ENCODE measurements at places on chromosomes 13 and 19.

GRCh38 chr13:112702986-112703379 is 13.1 kb downstream of the ATP11A start:
- DNase-seq: peak; percentile 38

GRCh38 chr13:95608640-95609323 is 35.7 kb downstream of the DZIP1 start:
- DNase-seq: no peak

GRCh38 chr19:5627395-5627904 is 4.6 kb downstream of the SAFB start:
- DNase-seq: peak; percentile 12

- DNase-seq: no peak
Observed at GRCh38 chr19:1675633-1676350, 23.4 kb upstream of the TCF3 start.

GRCh38 chr19:42245231-42245630 is 2.8 kb upstream of the GSK3A start:
- DNase-seq: no peak

GRCh38 chr13:25581351-25581750 is 209.6 kb downstream of the ATP8A2 start:
- DNase-seq: no peak

DNA sequence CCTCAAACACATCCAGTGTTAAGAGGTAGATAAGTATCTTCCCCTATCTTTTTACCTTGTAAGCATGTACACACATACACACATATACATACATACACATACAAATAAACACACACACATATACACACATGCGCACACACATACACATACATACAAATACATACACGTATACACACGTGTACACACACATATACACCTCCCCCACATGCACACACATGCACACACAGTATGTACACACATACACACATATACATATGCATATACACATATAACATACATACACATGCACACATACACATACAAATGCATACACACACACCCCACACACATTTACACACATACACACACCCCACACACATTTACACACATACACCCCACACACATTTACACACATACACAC is 24.1 kb downstream of the ADGRE1 start:
- DNase-seq: no peak

- no peak for DNase-seq
Observed at GRCh38 chr13:71712988-71713653, 153.9 kb downstream of the DACH1 start.

GRCh38 chr19:49890349-49891311 is 6.1 kb downstream of the IL4I1 start:
- DNase-seq: no peak

- no peak for DNase-seq
Observed at GRCh38 chr19:46670813-46671212, 9.8 kb upstream of the DACT3 start.

DNA sequence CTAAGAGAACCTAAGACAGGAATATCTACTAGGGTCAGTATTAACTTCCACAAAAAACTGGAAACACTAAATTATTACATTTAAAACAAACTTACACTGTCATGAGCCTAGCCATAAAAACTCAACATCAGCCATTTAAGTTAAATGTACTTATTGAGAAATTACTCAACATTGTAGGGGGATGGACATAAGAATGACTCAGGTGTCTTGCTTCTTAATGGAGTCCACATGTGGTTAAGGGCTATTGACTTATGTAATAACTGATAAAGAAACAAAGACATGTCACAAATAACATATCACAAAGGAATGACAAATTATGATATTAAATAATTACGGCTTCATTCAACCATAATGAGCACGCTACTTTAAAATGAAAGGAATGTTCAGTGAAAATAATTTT is 36.2 kb downstream of the CLDN10 start:
- DNase-seq: peak; percentile 8

GRCh38 chr13:42544246-42544926 is 29.6 kb upstream of the TNFSF11 start:
- DNase-seq: no peak

DNA sequence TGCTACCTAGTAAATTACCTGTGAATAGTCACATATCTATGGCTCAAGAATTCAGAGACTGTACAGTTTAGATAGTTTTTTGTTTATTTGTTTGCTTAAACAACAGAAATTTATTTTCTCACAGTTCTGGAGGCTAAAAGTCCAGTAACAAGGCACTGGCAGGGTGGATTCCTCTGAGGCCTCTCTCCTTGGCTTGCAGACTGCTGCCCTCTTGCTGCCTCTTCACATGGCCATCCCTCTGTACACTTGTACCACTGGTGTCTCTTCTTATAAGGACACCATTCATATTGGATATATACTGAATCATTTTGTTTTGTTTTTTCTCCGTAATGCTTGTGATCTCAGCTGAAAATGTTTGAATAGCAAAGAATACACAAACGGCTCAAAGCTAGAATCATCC is 56.4 kb upstream of the MIR17HG start:
- DNase-seq: no peak

DNA sequence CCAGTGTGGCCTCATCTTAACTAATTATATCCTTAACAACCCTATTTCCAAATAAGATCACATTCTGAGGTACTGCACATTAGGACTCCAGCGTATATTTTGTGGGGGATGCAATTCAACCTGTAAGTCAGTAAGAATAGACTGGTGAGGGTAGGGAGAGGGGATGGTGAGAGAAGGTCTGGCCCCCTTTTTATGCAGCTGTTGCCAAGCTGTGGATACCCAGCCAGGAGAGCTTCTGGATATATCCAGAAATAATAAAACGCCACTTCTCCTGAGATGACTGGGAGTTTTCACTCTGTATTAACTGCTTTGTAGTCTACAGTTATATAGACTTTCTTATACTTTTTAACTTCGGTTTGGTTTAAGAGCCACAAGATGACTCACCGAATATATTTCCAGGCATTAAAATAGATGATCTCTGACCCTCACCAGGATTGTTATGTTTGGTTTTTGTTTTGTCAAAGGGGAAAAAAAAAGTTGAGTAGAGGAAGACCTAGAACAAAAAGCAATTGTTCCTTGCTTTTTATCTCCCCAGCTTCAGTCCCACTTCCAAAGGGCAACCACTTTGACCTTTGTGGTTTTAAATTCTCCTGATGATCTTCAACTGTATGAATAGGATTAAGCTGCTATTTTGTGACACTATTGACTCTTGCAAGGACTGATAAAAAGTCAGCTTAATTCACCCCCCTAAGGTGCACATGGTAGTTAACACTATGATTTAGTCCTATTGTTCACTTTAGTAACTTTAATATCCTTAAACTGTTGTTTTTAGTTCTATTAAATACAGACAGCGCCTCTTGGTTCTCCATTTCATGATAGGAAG is 3.1 kb upstream of the NEK3 start:
- no peak for DNase-seq

- DNase-seq: no peak
Observed at GRCh38 chr19:33098055-33098534, 17.1 kb downstream of the GPATCH1 start.

GRCh38 chr19:28184997-28185396 is 1028.0 kb downstream of the UQCRFS1 start:
- DNase-seq: no peak

DNA sequence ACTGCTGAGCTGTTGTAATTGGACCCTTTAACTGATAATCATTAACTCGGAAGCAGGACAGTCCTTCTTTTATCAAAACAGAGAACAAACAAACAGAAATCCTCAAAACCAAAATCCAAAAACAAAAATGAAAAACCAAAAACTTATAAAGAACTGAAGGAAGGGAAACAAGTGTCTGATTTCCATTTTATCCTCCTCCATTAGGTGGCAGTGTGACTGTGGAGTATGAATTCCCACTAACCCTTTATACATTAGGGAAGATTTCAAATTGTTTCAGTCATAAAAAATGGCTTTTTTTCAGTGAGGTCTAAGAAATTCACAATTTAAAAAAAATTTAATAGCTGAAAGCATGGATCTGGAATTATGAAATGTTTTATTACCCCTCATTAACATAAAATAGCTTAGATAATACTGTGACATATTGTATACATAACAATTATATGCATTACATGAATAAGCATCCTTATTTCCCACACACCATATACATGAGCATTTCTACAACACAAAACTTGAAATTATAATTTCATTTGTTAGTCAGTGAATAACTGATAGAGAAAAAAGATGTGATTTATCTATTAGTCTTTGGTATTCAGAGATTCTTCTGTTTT is 1074.3 kb upstream of the PCDH9 start:
- DNase-seq: no peak

DNA sequence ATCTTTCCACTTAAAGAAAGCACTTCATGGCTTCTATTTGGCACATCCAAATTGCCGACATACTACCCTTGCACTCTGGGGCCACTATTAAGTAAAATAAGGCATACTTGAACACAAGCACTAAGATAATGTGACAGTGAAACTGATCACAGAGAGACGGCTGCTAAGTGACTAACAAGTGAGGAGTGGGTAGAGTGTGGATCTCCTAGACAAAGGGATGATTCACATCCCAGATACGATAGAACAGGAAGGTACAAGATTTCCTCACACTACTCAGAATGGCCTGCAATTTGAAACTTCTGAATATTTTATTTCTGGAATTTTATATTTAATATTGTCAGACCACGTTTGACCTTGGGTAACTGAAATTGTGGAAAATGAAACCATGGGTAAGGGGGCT is 1721.8 kb upstream of the SPRY2 start:
- DNase-seq: no peak

DNA sequence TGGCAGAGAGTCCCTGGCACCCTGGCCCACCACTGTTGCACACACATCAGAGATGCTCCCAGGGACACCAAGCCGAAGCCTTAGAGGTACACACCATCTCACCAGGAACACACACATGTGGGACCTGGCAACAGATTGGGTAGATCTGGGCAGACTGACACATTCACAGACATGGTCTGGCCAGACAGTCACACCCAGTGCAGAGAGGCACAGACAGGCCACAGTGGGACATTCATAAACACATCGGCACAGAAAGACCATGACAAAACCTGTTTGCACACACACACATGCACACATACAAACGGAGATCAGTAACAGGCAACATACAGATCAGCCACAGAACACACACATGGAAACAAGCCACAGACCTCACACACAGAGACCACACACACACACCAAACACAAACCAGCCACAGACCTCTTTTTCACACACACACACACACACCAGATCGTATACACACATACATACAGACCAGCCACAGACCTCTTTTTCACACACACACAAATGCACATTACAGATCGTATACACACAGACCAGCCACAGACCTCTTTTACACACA is 6.3 kb upstream of the JUNB start:
- no peak for DNase-seq

GRCh38 chr19:52494518-52494917 is 33.0 kb upstream of the ZNF808 start:
- DNase-seq: no peak

DNA sequence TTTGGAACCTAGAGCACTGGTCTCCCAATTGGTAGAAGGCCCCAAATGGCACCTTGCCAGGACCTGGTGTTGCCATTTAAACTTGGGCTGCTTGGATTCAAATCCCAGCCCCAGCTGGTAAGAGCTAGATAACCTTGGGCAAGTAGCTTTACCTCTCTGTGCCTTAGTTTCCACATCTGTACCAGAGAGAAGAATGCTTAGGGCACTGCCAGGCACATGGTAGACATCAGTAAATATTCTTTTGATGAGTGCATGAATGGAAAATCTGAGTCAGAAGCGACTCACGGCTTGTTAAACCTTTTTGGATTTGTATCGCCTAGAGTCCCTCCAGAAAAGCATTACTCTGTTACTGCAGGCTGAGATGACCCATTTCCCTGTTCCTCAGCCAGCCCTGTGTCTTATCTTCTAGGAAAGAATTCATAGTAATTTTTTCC is 90.9 kb downstream of the SIPA1L3 start:
- peak; percentile 72 for DNase-seq

DNA sequence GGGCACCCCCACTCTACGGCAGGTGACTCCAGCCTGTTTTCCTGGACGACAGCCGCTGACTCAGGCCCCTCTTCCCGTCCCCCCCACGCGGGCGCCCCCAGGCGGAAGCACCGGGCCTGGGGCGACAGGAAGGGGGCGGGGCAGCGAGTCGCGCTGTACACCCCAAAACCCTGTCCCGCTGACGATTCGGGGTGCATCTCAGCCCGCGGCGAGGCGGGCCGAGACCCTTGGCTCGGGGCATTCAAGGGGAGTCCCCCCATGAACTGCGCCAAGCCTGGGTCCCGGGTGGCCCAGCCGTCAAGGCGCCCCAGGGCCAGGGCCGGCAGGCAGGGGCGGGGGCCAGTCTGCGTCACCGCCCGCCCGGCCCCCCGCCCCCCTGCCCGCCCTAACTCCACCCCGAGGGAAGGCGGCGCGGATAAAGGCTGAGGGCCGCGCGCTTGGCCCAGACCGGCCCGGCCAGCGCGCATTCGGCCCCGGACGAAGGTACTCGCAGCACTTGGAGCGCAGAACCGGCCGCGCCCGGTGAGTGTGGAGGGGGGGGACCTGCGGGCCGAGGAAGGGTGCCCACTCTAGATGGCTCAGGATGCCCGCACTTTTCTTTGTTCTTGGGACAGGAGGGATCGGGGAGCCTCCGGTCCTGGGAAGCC is at the start of gene MIDN:
Gene MIDN, plus strand, starts transcription at position 445 of the 647 bp plus-strand sequence. CDS start 1,714 bp downstream, outside the sequence.
- peak; percentile 71 for DNase-seq

DNA sequence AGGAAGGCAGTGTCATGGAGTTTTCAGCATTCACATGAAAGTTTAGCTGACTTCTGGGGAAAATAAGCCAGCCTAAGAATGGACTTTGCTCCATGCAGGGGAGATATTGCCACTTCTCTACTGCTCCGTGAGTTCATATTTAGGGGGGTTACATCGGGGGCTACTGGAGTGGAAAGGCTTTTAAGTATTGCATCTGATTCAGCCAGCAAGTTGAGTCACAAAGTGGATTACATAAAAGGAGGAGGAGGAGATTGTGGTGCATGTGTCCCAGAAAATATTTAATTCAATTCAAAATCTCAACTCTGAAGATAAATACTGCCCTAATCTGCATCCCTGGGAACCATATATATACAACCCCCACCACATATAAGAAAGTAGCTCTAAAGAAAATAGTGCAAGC is 617.2 kb downstream of the DCT start:
- DNase-seq: no peak

- DNase-seq: peak; percentile 29
Observed at GRCh38 chr13:73870970-73871935, 263.0 kb downstream of the KLF12 start.

DNA sequence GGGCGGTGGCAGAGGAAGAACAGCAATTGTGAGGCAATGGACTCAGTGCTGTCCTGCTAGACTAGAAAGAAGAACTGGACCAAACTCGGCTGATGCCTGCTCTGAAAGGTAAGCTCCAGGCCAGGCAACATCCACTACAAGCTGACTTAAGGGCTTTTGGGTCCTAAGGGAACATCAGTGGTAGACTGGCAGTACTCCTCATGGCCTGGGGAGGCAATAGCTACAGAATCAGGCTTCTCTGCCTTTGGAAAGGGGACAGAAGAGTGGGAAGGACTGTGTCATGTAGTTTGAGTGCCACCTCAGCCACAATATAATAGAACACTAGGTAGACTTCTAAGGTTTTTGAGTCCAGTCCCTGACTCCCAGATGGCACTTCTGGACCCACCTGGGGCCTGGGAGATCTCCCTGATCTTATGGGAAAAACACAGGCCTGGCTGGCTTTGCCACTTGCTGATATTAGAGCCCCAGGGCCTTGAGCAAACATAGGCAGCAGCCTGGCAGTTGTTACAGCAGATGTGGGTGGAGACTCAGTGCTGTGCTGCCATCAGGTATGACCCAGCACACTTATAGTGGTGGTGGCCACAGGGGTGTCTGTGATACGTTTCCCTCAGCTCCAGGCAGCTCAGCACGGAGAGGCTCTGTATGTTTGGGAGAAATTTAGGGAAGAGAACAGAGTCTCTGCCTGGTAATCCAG is 9.2 kb upstream of the CLC start:
- no peak for DNase-seq

GRCh38 chr13:110771194-110771593 is 57.7 kb downstream of the ING1 start:
- no peak for DNase-seq
